ENCODE measurements at places on chromosomes 2 and 18. TPM values are rescaled to one million over a fixed set of nuclear protein-coding genes. Genes with fewer than 3 reads are reported as not detected.

ABCG5 gene
- total RNA-seq: not detected

SLC11A1 gene
- 4.3 TPM for total RNA-seq

NDUFV2 gene
- 108 TPM for total RNA-seq

DQX1 gene
- total RNA-seq: 8.0 TPM

GRCh38 chr2:128069769-128070168 lies 21.2 kb upstream of the UGGT1 start:
- DNase-seq: no peak

DNA sequence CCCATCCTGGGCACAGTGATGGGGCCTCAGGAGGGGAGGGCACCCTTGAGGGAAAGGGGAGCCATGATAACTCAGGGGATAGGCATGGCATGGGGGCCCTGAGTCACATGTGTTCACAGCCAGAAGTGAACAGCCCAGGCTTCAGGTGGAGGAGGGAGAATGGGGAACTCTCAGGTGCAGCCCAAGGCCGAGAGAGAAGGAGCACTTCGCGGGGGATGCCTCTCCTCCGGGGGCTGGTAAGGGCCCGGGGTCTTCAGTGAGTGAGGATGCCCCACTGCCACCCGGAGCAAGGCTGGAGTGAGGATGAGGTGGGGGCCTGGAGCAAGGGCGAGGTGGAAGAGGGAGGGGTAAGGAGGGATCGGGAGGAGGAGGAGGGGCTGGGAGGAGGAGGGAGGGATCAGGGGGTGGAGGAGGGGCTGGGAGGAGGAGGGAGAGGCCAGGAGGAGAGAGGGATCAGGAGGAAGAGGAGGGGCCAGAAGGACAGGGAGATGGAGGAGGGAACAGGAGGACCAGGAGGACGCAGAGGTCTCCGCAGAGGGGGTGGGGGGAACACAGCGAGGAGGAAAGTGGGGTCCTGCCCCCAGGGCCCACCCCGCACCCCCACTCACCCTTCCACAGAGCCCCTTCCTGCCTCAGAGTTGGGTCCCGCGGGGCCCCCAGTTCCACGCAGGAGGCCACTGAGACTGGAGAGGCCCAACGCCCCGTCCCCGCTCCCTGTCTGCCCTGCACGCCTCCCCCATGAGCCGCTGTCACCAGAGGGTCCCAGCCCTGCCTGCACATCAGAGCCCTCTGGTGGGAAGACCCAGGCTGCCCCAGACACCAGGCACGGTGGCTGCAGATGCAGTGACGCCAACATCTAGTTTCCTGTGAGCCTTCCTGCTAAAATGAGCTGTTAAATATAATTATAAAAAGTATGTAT lies 42.8 kb downstream of the RAMP1 start:
- no peak for DNase-seq

DNA sequence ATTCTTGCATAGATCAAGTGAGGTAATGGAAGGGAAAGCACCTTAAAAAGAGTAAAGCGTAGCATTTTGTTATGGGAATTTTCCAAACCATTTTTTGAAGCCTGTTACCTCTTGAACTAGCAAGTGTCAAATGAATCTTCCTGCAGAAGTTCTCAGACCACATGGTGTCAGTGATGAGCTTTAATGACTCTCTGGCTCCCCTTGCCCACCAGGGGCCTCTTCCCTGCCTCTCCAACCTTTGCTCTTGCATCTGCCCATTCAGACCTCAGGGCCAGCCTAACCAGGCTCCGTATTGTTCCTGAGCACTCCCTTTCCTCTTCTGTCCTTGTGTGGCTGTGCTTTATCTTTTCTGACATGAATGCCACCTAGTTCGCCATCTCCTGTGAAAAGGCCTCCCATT lies 155.9 kb downstream of the DIS3L2 start:
- no peak for DNase-seq

- no peak for DNase-seq
These were observed 25.1 kb upstream of the ME2 start for GRCh38 chr18:50853863-50854271.

GRCh38 chr2:216696321-216696720 lies 972 bp upstream of the IGFBP5 start:
- no peak for DNase-seq

- DNase-seq: no peak
These were observed 5.3 kb upstream of the IL36G start for GRCh38 chr2:112972423-112973086.

DNA sequence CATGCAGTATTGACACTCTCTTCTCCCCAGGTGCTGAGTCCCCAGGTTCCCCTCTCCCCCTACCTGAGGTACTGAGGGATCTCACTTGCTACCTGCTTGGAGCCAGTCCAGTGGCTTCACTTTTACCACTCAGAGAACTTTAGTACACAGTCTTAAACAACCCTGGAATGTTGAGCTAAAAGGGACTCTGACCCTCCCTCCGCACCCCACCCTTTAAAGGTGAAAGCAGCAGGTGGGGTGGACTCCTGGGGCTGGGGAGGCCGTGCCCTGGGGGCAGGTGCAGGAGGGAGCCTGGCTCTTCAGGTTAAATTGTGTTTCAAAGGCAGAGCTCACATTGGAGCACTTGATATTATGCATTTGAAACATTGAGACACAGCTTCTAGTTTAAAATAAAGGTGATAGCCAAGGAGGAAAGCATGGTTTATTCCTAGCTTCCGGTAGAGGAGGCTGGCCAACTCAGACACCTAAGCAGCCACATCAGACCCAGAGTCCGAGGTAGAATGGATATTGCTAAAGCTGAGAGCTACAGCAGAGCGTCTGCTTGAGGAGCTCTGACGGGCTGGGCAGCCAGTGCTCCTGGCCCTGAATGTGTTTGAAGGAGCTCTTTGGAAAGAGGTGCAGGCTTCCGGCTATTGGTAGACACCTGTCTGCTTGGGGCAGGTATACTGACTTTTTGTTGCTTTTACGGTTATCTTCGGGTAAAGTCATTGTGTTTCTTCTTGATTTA lies 196.4 kb downstream of the AGAP1 start:
- DNase-seq: no peak

- no peak for DNase-seq
These were observed 288.1 kb downstream of the EPHA4 start for GRCh38 chr2:221283896-221284545.

GRCh38 chr2:27186613-27187345 lies 25.1 kb upstream of the ATRAID start:
- DNase-seq: no peak

GRCh38 chr2:241506793-241507429 lies 1.5 kb downstream of the STK25 start:
- no peak for DNase-seq
